Panc1 (cell line): ENCODE measurements at places on chromosomes 5 and 9. TPM values are rescaled to one million over a fixed set of nuclear protein-coding genes. Genes with fewer than 3 reads are reported as not detected.

Gene SLC4A9
- total RNA-seq = not detected

Gene C9orf153
- not detected for total RNA-seq

GRCh38 chr5:139954462-139954861 is 88.6 kb downstream of the NRG2 start:
- no peak for DNase-seq

GRCh38 chr9:123745451-123745850 is 184.5 kb downstream of the DENND1A start:
- DNase-seq = no peak

DNA sequence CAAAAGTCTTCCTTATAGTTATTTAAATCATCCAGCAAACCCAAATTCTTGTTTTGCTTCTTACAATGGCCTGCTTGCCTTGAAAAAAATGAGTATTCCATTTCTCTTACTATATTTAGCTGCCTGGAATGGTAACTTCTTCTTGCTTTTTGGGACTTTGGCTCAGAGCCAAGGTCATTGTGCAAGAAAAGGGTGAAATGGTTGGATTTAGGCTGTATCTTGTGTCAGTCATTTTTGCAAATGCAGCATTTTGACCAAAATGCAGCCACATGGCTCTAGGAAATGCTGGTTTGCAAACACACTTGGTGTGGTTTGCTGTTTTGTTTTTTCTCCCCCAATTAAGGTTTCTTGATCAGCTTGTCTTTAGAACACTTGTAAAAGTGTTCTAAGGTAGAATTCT is 133.3 kb upstream of the ELL2 start:
- DNase-seq = no peak
